Glomerular endothelial cell (primary cell): ENCODE measurements at places on chromosomes 7 and 10. TPM values are rescaled to one million over a fixed set of nuclear protein-coding genes. Genes with fewer than 3 reads are reported as not detected.

The GSAP gene
- 2.7 and 4.6 TPM in 2 replicates for total RNA-seq

The EN2 gene
- not detected in 2 replicates for total RNA-seq

The LAMB1 gene
- 458 and 732 TPM in 2 replicates for total RNA-seq

The DNAJB9 gene
- total RNA-seq = 26.0 and 28.2 TPM in 2 replicates
